Fibroblast of skin of scalp (primary cell): ENCODE measurements at places on chromosomes 1 and 21.

DNA sequence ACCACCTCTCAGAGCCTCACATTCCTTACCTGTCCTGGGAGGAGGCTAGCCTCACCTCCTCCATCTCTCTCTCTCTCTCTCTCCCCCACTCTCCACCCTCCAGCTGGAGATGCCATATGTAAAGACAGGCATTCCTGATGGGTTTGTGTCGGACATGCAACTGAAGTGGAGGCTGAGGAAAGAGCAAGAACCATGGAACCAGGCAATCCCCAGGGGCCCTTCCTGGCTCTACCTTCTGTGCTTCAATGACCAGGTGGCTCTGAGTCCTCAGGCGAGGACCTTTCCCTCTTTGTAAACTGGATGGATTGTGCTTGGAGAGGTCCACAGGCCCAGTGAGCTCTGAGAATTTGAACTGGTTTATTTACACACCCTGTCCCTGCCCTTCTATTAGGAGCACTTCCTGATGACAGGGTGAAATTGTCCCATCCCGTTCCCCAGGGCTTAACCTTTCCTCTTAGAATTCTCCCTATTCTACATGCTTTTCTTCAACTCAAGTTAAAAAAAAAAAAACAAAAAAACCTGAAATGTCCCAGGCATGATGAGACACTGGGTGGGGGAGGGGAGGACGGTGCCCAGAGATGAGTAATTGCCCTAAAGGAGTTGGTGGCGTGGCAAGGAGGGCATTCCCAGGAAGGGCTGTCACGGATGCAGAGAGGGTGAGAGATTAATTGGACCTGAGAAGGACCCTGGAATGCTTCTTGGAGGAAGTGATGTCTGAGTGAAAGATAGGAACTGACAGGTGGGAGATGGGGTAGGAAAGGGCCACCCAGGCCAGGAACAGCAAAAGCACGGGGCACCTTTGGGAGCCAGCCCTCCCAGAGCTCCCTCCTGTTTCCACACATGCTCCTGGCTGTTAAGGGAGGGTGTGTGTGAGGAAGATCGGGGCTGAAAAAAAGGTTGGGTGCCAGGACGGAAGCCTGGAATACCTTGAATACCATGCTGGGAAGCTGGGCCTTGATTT, 50.2 kb upstream of the WASF2 start:
- DNase-seq, result peak; percentile 91

DNA sequence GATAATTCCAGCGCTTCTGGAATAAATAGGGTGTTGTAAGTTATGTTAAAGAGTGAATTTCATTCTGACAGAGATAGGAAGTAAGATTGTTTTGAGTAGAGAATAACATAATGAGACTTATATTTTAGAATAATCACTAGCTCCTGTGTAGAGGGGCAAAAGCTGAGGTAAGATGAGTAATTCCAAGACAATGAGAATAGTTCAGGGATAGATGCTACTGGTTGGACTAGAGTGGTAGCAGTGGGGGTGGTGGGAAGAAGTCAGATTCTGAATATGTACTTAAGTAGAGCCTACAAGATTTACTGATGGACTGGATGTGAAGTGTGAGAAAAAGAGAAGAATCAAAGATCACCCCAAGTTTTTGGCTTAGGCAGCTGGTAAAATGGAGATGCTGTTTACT, 23.3 kb upstream of the MOV10 start:
- DNase-seq, result no peak

- DNase-seq, result no peak
Measured at GRCh38 chr1:175604039-175604941, 139.1 kb downstream of the TNR start.

GRCh38 chr1:93114391-93114790, 35.3 kb downstream of the MTF2 start:
- DNase-seq, result peak; percentile 12
